ENCODE measurements at places on chromosomes 6 and 20.

DNA sequence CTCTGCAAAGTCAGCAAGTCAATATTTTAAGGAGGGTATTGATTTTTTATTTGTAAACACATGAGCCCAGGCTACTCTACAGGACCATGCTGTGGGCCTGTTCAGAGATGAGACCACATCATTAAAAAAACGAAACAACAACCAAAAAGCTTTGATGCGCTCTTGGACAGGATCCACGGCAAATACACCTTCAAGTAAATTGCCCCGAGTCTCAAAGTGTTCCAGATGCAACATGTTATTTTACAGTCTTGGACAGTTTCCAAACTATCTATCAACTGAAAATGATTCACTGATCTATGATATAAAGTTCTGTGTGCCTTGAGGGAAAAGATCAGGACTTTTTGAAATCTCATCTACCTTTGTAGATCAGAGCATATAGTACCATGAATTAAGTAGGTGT is 25.8 kb upstream of the CARMIL1 start:
- DNase-seq: no peak

GRCh38 chr6:37865504-37865903 is 46.0 kb downstream of the ZFAND3 start:
- no peak for DNase-seq

DNA sequence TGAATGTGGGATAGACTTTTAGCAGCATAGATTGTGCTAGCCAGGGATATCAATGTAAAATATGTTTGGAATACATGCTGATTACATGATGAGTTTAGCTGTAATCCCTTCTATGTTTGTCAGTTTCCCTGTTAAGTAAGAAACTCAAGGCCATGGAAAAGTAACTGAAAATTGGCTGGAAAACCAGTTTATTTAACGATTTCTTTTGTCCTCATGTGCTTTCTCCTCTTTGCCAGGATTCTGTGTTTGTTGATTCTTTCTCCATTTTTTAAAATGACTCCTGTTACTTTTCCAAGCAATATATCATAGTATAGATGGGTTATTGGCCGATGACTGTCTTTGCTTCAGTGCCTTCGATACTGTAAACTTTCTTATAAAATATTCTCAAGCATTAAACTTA is 87.5 kb downstream of the SAMD5 start:
- DNase-seq: no peak

GRCh38 chr6:152636021-152636608 is 1.0 kb downstream of the SYNE1 start:
- peak; percentile 77 for DNase-seq

DNA sequence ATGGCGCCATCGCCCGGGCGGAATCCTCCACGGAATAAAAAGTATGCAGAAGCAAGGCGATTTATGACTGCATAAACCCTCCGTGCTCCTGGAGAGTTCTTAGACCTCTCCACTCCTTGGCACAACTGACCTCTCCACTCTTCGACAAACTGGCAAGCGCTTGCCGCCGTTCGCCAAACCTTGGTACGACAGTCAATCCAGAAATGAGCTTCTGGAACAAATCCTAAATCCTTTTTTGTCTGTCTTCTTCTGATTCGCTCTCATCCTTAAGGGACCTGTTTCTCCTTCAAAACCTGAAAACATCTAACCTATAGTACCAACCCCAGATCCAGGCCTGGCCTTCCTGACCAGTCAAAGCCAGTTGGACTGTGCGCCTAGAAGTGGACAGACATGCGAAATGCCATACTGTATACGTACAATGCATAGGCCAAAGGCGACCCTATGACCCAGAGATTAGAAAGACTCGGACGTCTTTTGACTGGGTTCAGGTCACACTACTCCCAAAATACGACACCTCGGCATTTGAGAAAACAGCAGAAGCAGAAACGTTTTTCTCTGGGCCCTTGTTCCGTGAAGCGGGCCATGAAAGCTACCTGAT is 59.4 kb downstream of the TRIM27 start:
- DNase-seq: no peak

DNA sequence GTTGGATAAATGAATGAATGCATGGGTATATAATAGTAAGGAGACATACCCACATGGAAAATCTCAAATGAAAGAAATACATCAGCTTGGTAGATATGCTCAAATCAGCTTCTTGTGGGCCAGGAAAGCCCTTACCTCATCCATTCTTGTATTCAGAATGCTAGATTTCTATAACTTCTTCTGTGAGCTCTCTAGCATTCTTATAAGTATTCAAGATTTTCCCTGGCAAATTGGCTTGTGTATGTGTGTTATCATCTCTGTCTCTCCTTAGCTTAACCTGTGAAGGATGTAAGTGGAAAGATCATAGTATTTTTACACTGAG is 100.8 kb downstream of the OR2B2 start:
- DNase-seq: no peak

- DNase-seq: no peak
Measured at GRCh38 chr20:53642196-53643030, 48.8 kb upstream of the ZNF217 start.

GRCh38 chr20:24816907-24817306 is 132.2 kb upstream of the CST7 start:
- no peak for DNase-seq

DNA sequence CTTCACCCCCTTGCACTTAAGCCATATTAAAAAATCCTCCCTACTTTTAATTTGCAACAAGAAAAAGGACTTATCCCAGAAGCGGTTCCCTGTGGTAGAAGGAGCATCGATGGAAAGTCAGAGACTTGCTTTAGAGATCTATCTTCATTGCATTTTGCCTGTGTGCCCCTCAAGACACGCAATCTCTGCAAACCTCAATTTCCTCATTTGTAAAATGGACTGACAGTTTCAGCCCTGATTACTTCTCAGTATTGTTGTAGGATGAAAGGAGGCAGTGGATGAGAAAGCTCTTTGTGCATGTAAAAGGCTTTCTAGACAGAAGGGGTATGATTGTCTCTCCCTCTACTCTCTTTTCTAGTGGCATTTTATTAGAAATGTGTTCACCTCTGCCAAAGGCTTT is 410.2 kb downstream of the CDC5L start:
- no peak for DNase-seq

DNA sequence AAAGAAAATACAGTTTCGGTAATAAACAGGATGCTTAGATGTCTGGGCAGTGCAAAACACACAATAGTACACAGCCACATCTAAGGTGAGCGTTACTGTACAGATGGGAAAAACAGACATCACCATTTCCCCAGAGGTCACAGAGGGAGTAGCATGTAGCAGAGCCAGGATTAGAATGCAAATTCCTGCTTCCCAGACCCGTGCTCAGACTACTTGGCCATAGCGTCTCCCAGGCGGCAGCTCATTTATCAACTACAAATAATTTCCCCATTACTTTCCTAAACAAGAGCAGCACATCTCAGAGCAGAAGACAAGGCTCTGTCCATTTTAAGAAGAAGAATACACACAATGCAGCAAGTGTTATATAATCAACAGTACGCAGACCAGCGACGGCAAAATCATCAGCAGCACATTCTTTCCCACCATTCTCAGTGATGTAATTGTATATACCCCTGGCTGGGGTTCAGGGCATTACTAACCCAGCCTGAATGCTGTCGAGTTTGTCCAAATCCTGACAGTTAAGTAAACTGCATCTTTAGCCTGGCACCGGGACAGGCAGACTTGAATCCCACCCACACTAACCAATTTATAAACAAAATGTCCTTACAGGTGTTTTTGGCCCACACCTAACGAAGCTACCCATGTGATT is 61.9 kb downstream of the CNKSR3 start:
- no peak for DNase-seq

DNA sequence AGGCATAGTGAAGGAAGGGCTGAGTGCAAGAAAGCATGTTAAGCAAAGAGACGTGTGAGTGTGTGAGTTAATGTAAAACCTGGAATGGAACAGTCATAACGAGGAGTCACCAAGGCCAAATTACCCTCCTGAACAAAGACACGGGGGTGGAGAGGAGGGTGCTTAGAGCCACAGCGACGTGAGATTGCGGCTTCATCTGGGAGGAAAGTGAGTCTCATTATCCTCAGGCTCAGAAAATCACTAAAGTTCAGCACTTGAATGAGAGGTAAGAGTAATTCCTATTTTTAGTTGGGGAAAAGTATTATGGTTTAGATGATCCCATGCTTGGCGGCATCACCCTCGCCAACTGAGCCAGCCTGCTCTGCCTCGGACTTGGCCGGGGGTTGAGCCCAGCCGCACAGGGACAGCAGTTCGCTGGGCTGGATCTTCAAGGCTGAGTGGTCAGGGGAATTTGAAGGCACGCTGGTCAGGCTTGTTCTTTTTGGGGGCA is 136.6 kb downstream of the DTNBP1 start:
- no peak for DNase-seq

GRCh38 chr20:33874129-33874528 is 63.0 kb downstream of the CHMP4B start:
- no peak for DNase-seq

DNA sequence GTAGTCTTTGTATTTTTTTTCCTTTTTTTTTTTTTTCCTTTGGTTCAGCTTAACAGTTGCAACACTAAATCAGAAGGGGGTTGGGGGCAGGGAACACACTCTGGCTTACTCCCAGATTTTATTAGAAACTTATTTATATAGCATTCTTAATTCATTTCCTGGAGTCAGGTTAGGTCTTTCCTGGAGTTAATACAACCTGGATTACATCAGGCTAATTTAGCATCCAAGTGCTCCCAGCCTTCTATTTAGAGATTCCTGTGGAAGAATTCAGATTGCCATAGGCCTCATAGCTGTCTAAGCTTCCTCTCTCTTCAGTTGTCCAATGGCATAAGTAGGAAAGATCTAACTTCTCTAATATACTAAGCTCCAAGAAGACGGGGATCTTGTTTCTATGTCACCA is 35.8 kb upstream of the PKHD1 start:
- no peak for DNase-seq

DNA sequence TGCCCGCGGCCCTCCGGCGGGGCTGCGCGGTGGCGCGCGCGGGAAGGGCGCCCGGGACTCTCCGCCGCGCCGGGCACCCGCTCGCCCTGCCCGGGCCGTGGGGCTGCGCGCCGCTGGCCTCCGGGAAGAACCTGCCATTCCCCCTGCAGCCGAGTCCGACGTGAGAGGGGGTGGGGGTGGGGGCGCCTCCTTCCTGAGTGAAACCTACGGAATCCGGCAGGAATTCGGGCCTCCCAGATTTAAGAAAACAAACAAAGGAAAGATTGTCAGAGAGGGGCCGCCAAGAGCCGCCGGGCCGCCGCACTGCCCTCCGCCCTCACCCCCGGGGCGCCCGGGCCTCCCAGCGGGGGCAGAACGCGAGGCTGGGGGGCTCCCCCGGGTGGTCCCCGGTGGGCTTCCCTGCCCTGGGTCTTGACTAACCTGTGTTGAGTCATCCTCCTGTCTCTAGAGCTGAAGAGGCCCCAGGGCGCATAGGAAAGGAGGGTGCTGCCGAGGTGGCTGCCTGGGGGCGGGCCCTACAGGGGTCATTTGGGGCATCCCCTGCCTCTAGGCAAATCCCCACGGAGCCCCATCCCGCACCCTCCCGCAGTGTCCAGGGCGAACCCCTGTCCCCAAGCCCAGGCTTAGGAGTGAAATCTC is 42.2 kb upstream of the FOXP4 start:
- DNase-seq: no peak

DNA sequence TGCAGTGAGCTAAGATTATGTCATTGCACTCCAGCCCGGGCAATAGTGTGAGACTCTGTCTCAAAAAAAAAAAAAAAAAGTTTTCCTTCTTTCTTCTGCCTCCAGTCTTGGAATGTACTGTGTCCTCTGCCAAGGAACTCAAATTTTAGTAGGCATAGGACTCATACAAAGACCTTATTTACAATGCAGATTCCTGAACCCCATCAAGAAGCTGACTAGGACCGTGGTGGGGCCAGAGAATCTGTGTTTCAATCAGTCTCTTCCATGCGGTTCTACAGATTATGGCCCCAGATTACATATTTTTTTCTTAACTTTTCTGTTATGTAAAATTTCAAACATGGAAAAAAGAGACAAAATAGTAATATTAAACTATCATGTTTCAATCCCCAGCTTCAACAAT is 29.8 kb upstream of the PIM1 start:
- no peak for DNase-seq

All from occipital lobe (tissue), 3 donors.